Fibroblast of villous mesenchyme (primary cell): ENCODE measurements at places on chromosomes 4 and X. TPM values are rescaled to one million over a fixed set of nuclear protein-coding genes. Genes with fewer than 3 reads are reported as not detected.
A peak's percentile ranks its signal among the peaks of the same experiment; 100 is the strongest.

CSAG2 gene
- total RNA-seq: not detected in 2 replicates

DNA sequence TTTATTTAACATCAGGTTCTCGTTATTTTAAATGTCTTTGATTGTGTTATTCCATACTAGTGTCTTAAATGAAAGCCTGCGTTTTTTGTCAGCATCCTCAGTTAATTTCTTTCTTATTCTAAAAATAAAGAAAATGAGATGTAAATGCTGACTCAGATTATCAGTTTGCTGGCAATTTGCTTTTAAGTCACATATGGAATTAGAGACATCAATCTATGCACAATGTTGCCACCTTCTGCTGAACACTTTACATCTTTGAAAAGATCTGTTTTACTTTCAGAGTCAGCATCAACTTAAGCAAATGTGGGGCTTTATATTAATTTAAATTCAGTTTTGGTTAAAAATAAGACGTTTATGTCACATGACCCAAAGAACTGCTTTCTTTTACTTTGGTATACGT lies 99.2 kb downstream of the ADGRL3 start:
- no peak for DNase-seq

DNA sequence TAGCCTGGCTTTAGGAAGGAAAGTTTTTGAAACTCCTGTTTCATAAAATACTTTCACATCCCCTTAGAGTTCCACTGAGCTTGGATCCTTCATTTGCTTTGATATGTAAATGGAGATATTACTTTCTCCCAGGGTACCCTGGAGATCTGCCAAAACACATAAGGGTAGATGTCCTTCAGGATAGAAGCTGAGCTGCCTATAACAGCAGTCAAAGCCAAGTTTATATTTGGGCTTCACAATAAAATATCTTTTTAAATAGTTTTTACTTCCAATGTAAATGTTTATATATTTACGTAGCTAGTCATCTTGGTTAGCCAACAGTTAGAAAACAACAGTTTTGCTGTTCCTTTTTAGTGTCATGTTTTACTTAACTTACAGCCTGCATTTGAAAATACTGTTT lies 742.3 kb upstream of the POU3F4 start:
- DNase-seq: peak; percentile 4

NOX1 gene
- under 0.01 TPM in 1 of 2 replicates, not detected in the other for total RNA-seq

DNA sequence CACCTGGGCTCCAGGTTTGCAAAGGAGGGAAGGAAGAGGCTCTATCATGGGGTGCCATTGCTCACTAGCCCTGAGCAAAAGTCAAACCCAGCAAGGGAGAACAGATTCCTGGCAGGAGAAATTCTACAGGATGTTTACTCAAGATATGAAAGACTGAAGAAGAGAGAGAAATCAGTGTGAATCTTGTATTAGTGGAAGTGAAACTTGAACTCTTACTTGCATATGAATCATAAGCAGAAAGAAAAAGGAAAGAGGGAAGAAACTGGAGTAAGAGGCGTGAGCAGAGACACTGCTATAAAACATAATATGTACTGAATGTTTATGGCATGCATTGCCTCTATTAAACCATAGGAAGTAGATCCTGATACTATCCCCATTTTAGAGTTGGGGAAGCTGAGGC lies 60.9 kb downstream of the C4orf46 start:
- DNase-seq: no peak

SPANXB1 gene
- total RNA-seq: not detected in 2 replicates

NSDHL gene
- total RNA-seq: 23.8 and 28.5 TPM in 2 replicates

DNA sequence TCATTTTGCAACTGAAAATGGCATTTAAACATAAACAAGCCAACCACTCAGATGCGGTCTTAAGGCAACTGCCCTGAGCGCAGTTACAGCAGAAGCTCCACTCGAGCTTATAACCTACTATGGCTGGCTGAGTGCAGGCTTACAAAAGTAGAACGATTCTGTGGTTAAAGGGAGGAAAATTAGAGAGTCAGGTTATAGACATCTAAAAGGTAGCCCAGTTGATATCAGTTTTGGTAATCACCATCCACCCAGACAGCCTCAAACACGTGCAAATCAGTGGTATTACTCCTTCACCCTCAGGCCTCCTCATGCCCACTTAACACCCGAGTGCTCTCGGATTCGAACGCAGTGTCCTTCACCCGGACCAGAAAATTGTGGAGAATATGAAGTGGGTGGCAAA lies 3.1 kb downstream of the LEF1 start:
- DNase-seq: no peak

DNA sequence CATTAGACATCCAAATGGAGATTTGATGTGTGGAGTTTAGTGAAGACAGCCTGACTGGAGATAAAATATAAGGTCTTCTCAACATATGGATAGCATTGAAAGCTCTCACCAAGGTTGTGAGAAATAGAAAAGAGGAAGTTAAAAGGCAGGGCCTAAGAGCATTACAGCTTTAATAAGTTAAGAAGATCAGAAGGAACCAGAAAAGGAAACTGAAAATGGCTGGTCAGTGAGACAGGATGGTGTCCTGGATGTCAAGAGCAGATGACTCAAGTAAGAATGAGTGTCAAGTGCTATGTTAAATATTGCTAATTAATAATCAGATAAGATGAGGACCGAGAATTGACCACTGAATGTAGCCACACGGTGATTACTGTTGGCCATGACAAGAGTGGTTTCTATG lies 642.9 kb downstream of the STPG2 start:
- DNase-seq: no peak

- DNase-seq: no peak
These were observed 58.6 kb upstream of the GK2 start for GRCh38 chr4:79466621-79467020.

GRCh38 chr4:180280726-180281297 lies 1962.4 kb upstream of the TENM3 start:
- no peak for DNase-seq

- peak; percentile 80 for DNase-seq
These were observed 118.0 kb upstream of the WDFY3 start for GRCh38 chr4:85084371-85085094.

MTTP gene
- total RNA-seq: under 0.01 TPM in 1 of 2 replicates, not detected in the other

FGFBP2 gene
- total RNA-seq: not detected in 2 replicates

UGDH gene
- 159 and 163 TPM in 2 replicates for total RNA-seq

DGKK gene
- not detected in 2 replicates for total RNA-seq

- no peak for DNase-seq
These were observed 10.2 kb upstream of the TMEM185A start for GRCh38 chrX:149641835-149642234.

DNA sequence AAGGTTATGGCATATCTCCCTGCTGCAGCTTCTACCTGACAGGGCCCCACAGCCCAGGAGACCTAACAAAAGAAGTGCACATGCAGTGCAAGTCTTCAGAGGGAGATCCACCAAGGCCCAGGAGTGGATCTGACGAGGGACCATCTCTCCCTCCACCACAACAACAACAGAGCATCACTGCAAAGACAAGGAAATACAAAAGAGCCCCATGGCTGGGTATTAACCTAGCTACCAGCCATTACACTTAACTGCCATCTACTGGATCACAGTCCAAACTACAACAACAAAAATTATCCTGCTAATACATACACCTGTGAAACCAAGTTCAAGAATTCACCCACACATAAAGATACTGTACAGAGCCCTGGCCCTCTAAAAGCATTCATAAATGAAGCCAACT lies 280.2 kb upstream of the SLC7A11 start:
- peak; percentile 42 for DNase-seq

ETNPPL gene
- not detected in 2 replicates for total RNA-seq

POF1B gene
- total RNA-seq: not detected in 2 replicates

GAGE1 gene
- total RNA-seq: not detected in 2 replicates

- no peak for DNase-seq
These were observed 3.0 kb downstream of the STARD8 start for GRCh38 chrX:68650491-68650890.

DNA sequence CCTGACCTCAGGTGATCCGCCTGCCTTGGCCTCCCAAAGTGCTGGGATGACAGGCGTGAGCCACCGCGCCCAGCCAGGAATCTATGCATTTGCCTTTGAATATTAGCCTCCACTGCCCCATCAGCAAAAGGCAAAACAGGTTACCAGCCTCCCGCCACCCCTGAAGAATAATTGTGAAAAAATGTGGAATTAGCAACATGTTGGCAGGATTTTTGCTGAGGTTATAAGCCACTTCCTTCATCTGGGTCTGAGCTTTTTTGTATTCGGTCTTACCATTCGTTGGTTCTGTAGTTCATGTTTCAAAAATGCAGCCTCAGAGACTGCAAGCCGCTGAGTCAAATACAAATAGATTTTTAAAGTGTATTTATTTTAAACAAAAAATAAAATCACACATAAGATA lies 44.2 kb upstream of the SHOX start:
- no peak for DNase-seq

DRD5 gene
- not detected in 2 replicates for total RNA-seq

TMEM156 gene
- under 0.01 TPM in 1 of 2 replicates, not detected in the other for total RNA-seq

- DNase-seq: peak; percentile 19
These were observed 64.2 kb upstream of the SPP1 start for GRCh38 chr4:87911252-87911774.
